ENCODE measurements at places on chromosomes 4 and X.
A peak's percentile ranks its signal among the peaks of the same experiment; 100 is the strongest.

DNA sequence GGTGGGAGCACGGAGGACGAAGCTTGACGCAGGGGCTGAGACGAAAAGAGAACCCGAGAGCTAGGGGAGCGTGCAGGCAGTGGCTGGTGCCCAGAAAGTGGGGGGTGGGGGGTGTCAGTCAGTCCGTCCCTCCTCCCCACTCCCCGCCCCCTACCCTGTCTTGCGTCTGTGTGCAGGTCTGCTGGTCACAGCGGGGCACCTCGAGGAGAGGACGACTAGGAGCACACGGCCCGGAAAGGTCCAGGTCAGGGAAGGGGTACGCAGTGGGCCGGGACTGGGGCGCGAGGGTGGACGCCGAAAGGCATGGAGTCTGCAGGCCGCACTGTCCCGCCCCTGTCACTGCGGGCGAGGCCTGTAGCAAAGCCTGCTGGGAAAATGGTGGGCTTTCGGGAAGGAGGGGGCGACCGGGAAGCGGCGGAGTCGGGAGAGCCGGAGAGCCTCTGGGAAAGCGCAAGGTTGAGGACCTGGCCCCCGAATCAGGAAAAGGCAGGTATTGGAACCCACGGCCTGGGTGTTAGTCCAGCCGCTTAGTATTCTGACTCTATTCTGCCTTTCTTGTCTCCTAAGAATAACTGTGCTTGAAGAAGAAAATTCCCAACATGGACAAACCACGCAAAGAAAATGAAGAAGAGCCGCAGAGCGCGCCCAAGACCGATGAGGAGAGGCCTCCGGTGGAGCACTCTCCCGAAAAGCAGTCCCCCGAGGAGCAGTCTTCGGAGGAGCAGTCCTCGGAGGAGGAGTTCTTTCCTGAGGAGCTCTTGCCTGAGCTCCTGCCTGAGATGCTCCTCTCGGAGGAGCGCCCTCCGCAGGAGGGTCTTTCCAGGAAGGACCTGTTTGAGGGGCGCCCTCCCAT, 769 bp downstream of the TCEAL1 start:
- peak; percentile 73 for DNase-seq

GRCh38 chr4:148651991-148652390, 209.8 kb upstream of the NR3C2 start:
- DNase-seq: no peak

- no peak for DNase-seq
Measured at GRCh38 chr4:823761-824460, 2.0 kb downstream of the CPLX1 start.

- no peak for DNase-seq
Measured at GRCh38 chr4:10158333-10158942, 41.8 kb upstream of the WDR1 start.

DNA sequence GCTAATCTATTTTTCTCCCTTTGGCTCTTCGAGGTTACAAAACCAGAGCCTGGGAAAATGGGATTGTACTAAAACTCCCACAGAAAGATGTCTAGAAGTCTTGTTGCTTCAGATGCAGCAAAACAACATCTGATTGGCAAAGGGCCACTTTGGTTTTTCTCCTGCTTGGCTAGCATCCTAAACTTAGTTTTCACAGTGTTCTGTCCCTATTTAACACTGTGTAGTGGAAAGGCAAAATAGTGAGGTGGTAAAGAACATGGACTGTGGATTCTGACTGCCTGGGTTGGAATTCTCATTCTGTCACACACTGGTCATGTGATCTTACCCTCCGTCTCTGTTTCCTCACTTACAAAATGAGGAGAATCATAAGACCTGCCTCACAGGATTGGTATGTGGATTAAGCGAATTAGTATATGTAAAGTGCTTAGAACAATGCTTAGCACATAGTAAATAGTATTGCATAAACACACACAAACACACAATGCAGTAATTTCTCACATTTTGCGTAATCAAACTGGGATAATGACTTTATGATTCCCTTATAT, 23.5 kb downstream of the TIGD2 start:
- peak; percentile 90 for DNase-seq

DNA sequence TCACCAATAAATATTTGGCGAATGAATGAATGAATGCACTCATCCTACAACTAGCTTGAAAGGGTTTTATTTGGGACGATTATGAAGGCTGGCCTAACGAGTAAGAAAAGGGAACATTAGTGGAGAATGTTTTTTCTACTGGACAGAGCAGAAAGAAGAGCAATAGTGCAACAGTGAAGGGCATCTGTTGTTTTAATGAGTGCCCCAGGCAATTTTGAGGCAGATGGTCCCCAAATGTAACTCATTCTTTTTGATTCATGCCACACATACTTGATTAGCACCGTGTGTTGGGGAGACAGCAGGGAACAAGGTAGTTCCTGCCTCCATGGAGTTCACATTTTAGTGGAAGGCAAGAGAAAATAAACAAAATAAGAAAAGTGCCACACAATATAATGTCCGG, 22.7 kb upstream of the INTS6L start:
- no peak for DNase-seq
